ENCODE measurements at places on chromosomes 13 and 19.

DNA sequence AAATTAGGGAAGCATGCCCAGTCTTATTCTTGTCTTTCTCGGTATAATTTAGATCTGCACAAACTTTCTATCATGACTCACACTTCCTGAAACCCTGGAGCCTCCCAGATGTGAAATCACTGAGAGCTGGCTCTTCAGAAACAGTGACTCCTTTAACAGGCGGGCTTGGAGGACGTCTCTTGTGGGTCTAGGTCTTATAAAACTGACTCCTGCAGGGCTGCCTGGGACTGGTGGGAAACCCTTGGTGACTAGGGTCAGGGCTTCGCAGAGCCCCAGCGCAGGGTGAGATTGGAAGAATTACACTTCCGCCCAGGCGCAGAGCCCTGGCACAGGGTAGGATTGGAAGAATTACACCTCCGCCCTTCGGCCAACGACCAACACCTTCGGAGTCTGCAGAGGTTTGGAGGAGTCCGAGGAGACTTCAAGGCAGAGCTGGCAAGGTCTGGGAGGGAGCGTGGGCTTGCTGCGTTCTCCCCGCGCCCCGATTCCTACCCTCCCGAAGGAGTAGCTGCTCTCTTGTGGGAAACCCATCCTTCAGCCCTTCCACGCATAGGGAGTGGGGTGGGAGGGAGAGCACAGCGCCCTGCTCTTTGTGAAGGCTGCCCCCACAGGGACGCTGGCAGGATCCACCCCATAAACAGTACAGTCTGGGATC, 43.4 kb upstream of the MAP3K10 start:
- peak; percentile 36 for DNase-seq

- no peak for DNase-seq
Observed at GRCh38 chr13:26951581-26952177, 191.1 kb upstream of the GPR12 start.

DNA sequence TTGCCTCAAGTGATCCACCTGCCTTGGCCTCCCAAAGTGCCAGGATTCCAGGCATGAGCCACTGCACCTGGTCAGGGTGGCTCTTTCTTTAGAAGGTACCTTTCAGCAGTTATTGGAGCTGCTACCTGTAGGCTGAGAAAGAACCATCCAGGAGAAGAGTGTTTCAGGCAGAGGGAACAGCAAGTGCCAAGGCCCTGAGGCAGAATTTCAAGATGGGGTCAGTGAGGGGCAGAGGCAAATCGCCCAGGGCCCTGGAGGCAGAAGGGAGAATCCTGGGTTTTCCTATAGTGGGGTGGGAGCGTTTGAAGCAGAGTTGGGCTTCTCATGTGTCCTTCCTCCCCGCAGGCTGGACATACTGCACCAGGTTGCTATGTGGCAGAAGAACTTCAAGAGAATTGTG, 2.2 kb downstream of the MRPL4 start:
- DNase-seq: no peak

GRCh38 chr19:19417628-19418245, 12.3 kb downstream of the GATAD2A start:
- no peak for DNase-seq

- DNase-seq: no peak
Observed at GRCh38 chr19:36256853-36257519, 42.1 kb downstream of the ZNF146 start.

GRCh38 chr19:18388100-18388959, 2.4 kb downstream of the GDF15 start:
- DNase-seq: peak; percentile 85

- no peak for DNase-seq
Observed at GRCh38 chr19:55622242-55622969, 2.0 kb downstream of the ZNF784 start.

DNA sequence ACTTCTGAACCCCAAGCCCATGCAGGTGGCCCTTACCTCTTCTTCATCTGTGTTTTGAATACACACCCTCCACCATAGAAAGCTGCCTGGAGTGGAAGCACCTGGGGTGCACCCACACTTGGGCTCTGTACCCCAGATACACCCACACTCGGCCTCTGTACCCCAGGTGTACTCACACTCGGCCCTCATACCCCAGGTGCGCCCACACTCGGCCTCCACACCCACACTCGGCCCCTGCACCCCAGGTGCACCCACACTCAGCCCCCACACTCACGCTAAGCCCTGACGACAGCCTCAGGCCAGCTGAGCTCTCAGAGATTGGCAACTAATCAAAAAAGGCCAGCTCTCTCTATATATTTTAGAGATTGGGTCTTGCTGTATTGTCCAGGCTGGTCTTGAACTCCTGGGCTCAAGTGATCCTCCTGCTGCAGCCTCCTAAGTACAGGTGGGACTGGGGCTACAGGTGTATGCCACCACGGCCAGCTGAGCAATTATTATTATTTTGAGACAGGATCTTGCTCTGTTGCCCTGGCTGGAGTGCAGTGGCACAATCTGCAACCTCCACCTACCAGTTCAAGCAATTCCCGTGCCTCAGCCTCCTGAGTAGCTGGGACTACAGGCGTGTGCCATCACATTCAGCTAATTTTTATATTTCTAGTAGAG, 68.9 kb downstream of the PEX11G start:
- DNase-seq: no peak

- DNase-seq: no peak
Observed at GRCh38 chr19:11172576-11172975, 17.0 kb upstream of the SPC24 start.

DNA sequence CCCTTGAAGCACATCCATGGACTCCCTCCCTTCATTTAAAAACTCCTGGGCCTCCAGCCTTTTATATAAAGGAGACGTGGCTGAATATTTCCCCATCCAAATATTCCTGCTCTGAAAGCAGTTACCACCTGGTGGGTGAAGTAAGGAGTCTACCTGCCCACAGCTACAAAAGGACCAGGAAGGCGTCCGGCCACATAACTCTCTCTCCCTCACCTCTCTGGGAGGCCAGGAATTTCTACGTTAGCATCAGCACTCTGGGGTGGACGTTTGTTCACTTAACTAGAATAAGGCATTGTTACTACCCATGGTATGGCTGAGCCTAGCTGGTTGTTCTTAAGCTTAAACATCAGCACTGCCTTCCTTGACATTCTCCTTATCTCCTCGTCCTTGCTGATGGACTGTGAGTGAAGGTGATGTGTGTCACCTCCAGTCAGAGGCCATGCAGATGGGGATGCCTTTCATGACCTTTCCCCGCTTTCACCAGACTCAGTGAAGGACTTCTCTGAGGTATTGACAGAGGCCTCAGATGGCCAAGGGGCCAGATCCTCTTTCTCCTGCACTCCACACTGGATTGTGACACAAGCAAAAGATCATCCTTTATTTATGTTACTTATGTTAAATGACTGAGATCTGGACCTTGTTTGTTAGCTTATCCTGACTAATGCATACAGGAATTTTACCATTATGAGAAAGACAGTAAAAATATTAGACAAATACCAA, 22.2 kb upstream of the KPNA3 start:
- DNase-seq: no peak

GRCh38 chr13:36789061-36789460, 30.0 kb upstream of the RFXAP start:
- DNase-seq: no peak

GRCh38 chr19:43485951-43486350, 18.6 kb downstream of the PHLDB3 start:
- DNase-seq: no peak

GRCh38 chr13:32902874-32903273, 113.3 kb upstream of the KL start:
- DNase-seq: no peak

GRCh38 chr19:35167251-35168119, 12.9 kb downstream of the FXYD5 start:
- DNase-seq: no peak

DNA sequence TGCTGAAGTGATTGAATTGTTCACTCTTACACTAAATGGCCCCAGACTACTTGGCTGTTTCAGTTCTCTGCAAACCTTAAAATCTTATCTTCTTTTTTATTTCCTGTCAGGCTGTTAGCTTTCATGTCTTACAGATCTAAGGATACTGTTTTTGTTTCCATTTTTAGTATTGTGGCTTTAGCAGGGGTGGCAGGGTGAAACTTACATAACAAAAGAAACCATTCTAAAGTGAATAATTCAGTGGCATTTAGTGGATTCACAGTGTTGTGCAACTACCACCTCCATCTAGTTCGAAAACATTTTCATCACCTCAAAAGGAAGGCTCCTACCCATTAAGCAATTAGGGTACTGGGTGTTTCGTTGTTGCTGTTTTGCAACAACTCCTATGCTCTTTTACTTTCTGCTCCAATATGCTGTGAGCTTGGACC, 19.8 kb downstream of the TMEM272 start:
- no peak for DNase-seq

DNA sequence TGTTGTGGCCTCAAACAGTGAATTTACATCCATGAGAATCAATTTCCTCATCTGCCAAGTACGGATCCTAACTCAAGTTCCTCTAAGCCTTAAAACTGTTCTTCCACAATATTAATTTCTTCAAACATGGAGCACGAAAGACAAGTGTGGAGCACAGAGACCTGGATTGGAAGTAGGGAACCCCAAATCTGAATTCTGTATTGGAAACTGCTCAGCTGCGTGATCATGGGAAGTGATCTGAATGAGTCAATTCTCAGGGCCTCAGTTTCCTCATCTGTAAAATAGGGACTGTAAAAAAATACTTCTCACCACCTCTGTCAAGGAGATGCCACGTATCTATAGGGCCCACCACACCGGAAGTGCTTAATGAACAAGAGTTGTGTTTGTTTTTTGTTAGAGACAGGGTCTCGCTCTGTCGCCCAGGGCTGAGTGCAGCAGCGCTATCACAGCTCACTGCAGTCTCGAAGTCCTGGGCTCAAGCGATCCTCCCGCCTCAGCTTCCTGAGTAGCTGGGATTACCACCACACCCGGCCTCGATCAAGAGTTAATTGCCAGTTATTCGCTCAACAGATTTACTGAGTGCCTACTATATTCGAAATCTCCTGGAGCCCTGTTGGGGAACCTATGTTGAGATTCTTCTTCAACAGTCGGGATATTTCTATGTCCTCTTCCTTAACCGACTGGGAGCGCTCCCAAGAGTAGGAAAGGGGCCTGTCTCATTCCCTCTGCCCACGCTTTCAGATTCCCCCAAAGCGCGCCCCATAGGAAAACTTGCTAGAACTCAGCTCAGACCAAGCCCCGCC, 1.6 kb downstream of the SERTAD3 start:
- DNase-seq: no peak

Data from CD4-positive, alpha-beta T cell treated with Interleukin-4 for 1 hour (primary cell).